PC-9 (cell line): ENCODE measurements at places on chromosomes 7 and 10.

GRCh38 chr10:115963848-115964247 is 309.2 kb downstream of the GFRA1 start:
- H3K27me3 ChIP-seq: 0 out of 2 replicates have a peak, but pooled peaks cover 4% of the 10 kb centered on the region
- no peak overlapping the region for H3K27ac ChIP-seq
- no peak for DNase-seq
- no peaks in the 10 kb centered on the region for H3K36me3 ChIP-seq
- no peak overlapping the region for H3K4me3 ChIP-seq

GRCh38 chr10:16919121-16919982 is 102.1 kb upstream of the RSU1 start:
- DNase-seq: no peak
- no peaks in the 10 kb centered on the region for H3K4me1 ChIP-seq
- no peaks in the 10 kb centered on the region for H3K36me3 ChIP-seq
- no peaks in the 10 kb centered on the region for H3K27me3 ChIP-seq

DNA sequence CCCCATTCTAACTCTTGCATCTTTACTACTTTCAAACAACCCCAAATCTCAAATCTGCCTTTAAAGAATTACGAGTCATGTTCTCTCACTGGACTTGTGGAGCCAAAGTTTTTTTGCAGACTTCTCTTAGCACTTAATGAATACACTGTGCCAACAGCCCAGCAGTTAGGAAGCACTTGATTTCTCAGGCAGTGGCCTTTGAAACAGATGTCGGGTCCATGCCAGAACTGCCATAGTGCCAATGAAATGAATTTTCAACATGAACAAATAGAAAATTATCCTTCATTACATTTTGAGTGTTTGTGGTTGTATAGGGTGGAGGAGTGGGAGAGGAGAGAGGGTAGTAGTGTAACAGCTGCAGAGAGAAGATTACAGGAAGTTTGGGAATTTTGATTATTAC is 5.9 kb downstream of the BORCS7 start:
- H3K36me3 ChIP-seq: no peaks in the 10 kb centered on the region
- H3K27ac ChIP-seq: no peak overlapping the region
- no peak for DNase-seq
- H3K4me1 ChIP-seq: no peaks in the 10 kb centered on the region
- H3K4me3 ChIP-seq: no peak overlapping the region

- peak; percentile 64 for DNase-seq
- H3K4me3 ChIP-seq: no peak overlapping the region
- peak overlapping the region; percentile 69 for H3K27ac ChIP-seq
- H3K36me3 ChIP-seq: no peaks in the 10 kb centered on the region
- peaks cover 14% of the 10 kb centered on the region for H3K4me1 ChIP-seq
These were observed 295.9 kb downstream of the GATA3 start for GRCh38 chr10:8350250-8350967.

DNA sequence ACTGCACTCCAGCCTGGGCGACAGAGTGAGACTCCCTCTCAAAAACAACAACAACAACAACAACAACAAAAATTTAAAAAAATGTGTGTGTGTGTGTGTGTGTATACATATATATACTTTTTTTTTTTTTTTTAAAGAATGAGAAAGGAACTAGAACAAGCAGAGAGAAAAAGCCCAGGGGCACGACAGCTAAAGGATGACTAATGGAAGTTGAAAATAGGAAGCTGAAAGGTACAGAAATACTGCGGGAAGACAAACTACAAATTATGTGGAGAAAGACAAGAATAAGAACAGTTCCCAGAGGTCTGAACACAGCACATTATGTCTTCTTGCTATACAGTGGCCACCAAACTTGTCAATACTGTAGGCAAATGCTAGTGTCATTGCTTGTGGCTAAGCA is 141.9 kb upstream of the PRSS1 start:
- peaks cover 21% of the 10 kb centered on the region for H3K4me1 ChIP-seq
- H3K27me3 ChIP-seq: no peaks in the 10 kb centered on the region
- H3K4me3 ChIP-seq: no peak overlapping the region
- no peak overlapping the region for H3K27ac ChIP-seq

GRCh38 chr7:97174303-97174702 is 56.8 kb downstream of the SDHAF3 start:
- H3K4me3 ChIP-seq: no peak overlapping the region
- DNase-seq: no peak
- no peaks in the 10 kb centered on the region for H3K27me3 ChIP-seq
- H3K36me3 ChIP-seq: no peaks in the 10 kb centered on the region
- no peaks in the 10 kb centered on the region for H3K4me1 ChIP-seq

GRCh38 chr10:79088176-79088575 is 19.4 kb downstream of the ZMIZ1 start:
- H3K27ac ChIP-seq: no peak overlapping the region
- H3K27me3 ChIP-seq: no peaks in the 10 kb centered on the region
- H3K4me3 ChIP-seq: no peak overlapping the region
- DNase-seq: no peak
- H3K4me1 ChIP-seq: peaks cover 16% of the 10 kb centered on the region
